ENCODE measurements at places on chromosomes 6 and 20.

DNA sequence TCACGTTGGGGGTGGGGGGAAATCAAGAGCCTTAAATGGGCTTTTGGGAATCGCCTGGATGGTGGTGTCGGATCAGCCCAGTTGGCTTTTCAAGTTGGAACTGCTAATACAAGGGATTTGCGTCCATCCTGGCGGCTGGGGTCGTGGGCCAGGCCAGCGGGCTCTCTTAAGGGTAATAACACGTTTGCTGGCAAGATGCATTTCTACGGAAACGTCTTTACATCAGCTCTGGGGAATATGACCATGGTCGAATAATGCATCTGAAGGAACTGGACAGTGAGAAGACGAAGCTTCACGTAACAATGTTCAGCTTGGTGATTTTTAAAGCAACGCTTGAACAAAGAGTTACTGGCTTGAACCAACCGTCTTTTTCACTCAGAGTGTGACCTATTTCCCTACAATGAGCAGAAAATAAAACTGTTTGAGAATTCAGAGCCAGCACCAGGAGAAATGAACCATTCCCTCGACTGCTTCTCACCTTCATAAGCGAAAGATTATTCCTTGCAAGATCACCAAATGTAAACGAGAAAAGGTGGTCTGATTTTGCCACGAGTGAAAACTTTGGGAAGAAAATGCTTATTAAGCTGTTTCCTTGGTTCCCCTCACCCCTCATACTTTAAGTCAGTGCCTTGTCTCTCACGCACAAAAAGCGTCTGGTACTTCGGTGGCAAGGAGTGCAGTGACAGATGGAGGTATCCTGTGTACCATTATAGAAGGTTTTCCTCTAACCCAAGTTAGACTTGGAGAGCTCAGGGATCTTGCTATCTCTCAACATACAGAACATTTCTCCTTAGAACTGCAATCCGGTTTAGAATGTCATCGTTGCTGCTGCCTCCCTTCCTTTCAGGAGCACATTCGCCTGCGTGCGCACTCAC, 1.4 kb upstream of the MARCKS start:
- DNase-seq: peak; percentile 83

GRCh38 chr6:11921017-11921438, 91.1 kb upstream of the HIVEP1 start:
- peak; percentile 35 for DNase-seq

- DNase-seq: no peak
Observed at GRCh38 chr6:117771403-117771802, 96.1 kb downstream of the NUS1 start.

- no peak for DNase-seq
Observed at GRCh38 chr6:10837622-10837994, 731 bp downstream of the MAK start.

- no peak for DNase-seq
Observed at GRCh38 chr6:50654155-50654554, 59.2 kb upstream of the TFAP2D start.

GRCh38 chr20:63652192-63652980, 838 bp downstream of the STMN3 start:
- DNase-seq: peak; percentile 46

- no peak for DNase-seq
Observed at GRCh38 chr6:1043458-1043836, 268.5 kb upstream of the FOXQ1 start.

- DNase-seq: no peak
Observed at GRCh38 chr6:162450358-162450757, 277.2 kb downstream of the PRKN start.

- peak; percentile 7 for DNase-seq
Observed at GRCh38 chr6:5028921-5029320, 25.1 kb upstream of the RPP40 start.

DNA sequence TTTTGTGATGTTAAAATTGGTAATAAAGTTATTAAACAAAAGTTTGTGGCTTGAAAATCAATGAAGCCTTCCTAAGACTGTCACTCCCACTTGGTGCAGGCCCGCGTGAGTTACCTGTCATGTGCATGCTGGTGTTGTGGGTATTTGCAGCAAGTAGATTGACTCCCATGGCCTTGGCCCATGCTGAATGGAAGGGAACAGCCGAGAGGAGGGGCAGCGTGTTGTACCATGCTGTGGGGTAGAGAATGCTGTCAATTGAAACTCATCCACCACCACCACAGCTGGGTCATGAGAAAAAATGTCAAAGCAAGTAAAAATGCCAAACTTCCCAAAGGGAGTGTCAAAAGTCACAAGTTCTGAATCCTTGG, 12.7 kb upstream of the VNN1 start:
- DNase-seq: no peak

GRCh38 chr6:139262519-139263300, 29.1 kb downstream of the TXLNB start:
- peak; percentile 49 for DNase-seq

GRCh38 chr6:42627674-42628073, 63.8 kb downstream of the UBR2 start:
- DNase-seq: no peak

DNA sequence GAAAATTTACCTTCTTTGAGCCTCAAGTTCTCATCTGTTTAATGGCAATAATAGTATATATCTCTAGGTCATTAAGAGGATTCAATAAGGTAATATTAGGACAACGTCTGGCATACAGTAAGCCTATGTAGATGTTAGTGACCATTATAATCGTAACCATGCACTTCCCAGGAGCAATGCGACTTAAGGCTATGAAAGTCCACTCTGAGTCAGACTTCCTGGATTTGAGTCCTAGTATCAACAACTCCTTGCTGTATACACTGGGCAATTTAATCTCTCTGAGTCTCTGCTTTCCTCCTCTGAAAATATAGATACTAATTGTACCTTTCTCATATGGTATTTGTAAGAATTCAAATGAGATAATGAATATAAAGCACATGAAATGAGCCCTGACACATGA, 168.1 kb upstream of the HDDC2 start:
- no peak for DNase-seq

DNA sequence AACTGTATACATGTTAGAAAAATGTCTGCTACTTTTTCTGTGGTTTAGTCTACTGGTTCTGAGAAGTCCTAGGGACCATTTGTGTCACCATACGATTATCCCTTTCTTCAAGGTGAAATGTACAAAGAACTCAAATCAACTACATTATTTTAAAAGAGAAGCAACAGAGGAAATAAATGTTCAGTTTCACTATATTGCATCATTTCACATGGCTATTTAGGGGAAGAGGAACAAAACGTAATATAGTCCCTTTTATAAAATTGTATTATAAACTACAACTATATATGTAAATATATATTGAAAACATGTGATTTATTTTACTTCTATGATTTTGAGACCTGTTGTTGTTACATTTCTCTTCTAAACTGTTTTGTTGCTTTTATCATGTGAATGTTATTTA, 1308.0 kb downstream of the EPHA7 start:
- no peak for DNase-seq

DNA sequence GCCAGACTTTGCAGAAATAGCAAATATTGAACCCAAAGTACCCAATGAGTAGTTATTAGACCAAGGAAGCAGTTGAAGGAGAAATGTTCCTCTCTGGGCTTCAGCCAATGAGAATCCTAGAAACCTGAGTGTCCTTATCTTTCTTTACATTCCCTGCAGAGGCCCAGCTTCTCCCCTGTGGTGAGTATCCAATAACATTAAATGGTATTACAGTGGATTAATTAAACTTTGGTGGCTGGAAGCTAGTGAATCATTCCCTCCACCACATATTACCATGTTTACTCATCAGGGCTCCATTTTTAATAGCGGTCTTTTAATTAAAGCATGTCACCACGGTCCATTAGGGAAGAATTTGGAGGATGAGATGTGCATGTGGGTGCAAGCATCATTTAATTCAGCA, 74.0 kb downstream of the UNC5CL start:
- DNase-seq: no peak

- DNase-seq: no peak
Observed at GRCh38 chr6:51891784-51892183, 195.6 kb downstream of the PKHD1 start.

- no peak for DNase-seq
Observed at GRCh38 chr20:21430020-21430419, 32.7 kb upstream of the NKX2-4 start.

DNA sequence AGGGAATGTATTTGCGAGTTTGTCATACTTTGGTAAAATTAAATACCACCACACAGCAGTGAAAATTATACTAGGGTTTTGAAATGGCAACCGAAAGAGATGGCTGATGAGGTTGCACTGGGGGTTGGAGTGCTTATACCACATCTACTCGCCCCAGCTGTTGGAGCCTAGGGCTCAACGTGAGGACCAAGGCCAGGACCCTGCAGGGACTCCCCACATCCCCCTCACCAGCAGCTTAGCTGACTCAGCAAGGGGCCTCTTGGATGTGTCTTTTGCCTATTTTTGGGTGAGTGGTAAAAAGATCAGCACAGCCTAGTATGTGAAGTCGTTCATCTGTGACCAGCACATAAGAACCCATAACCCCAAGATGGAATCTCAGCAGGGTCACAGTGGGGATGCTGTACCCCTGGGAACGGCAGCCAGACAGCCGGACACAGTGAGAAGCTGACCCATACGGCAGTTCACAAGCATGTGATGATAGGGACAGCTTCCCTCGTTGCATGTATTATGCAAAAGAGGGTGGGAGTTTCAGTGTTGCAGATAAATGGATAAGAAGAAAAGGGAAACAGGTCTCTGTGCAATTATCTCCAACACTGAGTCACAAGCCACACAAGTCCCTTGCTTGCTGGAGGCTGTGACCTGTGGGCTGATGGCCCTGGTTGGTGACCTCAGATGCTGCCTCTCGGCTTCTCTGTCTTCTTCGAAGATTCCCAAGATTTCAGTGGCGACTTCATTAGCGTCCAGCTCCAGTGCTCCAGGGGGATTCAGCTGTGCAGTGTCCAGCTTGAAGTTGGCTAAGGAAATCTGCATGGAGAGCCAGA, 20.9 kb upstream of the SPO11 start:
- DNase-seq: no peak

- no peak for DNase-seq
Observed at GRCh38 chr20:17171746-17172280, 55.0 kb upstream of the PCSK2 start.

GRCh38 chr20:58054780-58055373, 173.6 kb downstream of the ANKRD60 start:
- DNase-seq: peak; percentile 62

GRCh38 chr6:35391240-35391968, 49.0 kb downstream of the PPARD start:
- DNase-seq: no peak

DNA sequence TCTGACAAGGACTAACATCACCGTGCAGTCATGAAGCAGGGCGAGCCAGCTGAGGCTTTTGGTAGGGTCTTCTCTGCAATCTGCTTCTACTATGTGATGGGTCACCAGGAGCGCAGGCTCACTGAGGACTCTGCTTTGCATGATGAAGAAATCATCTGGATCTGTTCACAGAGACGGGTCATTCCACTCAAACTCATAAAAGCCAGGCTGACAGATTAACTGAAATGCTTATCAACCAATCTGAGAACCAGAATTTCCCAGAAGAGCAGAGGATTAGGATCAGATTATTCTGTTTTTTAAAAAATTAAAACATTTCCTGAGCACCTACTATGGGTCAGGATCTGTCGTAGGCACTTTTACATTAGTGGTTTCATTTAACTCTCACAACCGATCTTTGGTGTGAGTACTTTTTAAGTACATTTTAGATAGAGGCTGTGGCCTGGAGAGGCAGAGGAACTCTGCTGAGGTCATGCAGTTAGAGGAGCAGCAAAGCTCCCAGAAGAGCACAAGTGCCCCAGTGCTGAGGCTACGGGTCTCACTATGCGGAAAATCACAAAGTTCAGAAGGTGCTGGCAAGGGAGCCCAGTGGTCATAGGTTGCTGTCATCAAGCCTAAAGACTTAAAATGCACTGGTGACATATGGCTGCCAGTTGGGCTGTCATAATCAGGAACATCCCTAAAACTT, 109.1 kb downstream of the BACH2 start:
- DNase-seq: no peak

- no peak for DNase-seq
Observed at GRCh38 chr20:7579888-7580287, 360.4 kb downstream of the HAO1 start.
